ENCODE measurements at places on chromosomes 11 and 22.

- no peak for DNase-seq
Observed at GRCh38 chr22:49645257-49645656, 182.4 kb downstream of the BRD1 start.

DNA sequence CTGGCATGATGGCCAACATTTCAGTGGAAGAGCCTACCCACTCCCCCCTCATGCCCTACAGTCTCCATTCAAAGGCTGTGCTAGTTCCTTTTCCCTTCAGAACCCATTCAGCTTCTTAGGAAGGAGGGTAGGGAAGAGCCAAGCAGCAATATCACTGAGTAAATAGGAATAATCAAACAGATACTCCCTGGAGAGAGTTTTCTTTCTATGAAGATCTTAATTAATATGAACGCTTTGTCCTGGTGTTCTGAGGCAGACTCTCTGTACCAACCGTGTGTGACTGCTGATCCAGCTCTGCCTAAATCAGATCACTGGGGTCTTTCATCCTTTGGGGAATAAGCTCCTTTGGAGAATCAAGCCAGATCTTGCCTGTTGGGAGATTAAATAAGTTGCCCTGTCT is 75.2 kb upstream of the NNMT start:
- DNase-seq = no peak

DNA sequence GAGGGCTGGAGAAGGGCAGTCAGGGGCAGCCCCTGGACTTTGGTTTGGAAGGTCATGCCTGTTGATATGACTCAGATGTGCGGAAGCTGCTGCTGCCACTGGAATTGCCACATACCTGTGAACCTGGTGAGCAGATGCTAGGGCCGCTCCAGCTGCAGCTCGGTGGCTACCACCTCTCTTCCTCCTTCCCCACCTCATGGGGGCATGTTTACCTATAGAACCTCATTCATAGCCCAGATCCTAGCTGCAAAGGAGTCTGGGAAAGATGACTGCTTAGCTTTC is 17.5 kb upstream of the TSPAN18 start:
- DNase-seq = no peak

DNA sequence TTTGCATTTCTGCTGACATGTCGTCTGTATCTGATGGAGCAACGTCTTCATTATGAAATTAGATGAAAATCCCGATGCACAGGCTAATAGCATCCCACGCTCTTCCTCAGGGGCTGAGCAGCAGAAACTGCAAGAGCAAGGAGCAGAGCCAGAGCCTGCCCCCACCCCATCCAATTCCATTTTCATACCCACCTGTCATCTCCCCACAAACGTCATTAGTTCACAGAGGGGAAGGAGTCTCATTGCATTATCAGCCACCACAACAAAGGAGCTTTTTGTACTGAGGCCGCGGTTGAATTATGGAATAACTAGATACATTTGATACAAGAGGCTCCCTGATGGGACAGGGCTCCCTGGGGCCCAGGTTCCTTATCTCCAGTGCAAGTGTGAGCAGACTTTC is 515.0 kb downstream of the NTM start:
- no peak for DNase-seq

DNA sequence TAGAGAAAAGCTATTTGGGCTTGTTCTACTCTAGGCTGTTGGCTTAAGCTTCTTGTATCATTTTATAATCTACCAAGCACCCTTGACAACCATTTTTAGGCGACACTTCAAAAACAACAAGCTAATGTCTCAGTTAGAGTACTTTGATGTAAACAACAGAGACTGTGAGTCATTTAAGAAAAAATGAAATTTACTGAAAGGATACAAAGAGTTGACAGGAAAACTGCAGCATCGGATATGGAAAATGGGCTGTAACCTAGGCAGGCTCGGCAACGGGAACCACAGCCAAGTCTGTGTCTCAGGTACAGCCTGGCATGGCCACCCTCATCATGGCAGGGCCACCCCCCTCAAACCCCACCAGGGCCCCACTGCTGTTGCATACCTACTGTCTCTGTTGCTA is 4.4 kb upstream of the RNF169 start:
- DNase-seq = no peak

DNA sequence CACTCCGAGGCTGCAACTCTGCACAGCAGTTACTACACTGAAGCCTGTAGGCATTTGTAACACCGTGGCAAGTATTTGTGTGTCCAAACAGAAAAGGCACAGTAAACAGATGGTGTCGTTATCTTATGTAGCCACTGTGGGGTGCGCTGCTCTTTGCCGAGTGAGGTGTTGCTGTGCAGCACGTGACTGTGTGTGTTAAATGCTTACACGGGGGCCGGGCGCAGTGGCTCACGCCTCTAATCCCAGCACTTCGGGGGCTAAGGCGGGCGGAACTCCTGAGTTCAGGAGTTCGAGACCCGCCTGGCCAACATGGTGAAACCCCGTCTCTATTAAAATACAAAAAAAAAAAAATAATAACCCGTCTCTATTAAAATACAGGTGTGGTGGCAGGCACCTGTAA is 11.5 kb downstream of the ZBED4 start:
- DNase-seq = no peak

DNA sequence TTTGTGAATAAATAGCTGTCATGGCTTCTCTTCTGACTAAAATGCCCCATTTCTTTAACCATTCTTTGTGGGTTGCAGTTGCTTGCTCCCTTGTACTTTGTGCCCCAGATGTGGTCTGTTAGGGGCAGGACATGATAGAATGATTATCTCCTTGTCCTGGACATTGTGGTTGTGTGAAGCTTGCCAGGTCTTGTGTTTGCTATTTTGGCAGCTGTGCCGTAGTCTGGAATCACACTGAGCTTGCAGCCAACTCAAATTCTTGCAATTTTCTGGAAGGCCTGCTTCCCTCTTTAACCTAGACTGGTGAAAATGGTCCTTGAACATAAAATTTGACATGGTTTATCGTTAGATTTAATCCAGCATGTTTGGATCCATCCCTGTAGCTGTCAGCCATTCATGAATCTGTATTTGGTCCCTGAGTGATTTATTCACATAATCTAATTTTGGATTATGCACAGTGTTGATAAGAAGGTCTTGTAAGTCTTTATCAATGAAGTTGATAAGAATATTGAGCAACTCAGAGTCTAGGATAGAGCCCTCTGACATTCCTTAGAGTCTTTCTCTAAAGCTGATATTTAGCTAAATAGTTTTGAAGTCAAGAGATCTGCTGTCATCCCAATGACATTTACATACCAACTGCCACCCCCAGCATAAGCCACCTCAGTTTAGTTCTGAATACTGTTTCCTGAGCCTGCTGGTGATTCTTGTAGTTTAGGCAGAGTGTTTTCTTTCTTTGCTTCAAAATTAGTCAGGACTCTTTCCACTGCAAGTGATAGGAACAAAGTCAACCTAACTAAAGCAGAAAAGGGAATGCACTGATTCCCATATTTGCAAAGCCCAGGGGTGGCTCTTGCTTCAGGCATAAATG is 9.8 kb downstream of the SPON1 start:
- DNase-seq = no peak

GRCh38 chr11:65918211-65919140 is at the start of gene C11orf68:
Gene C11orf68, minus strand, starts transcription at chr11:65919062. Its CDS starts 31 bp downstream, at chr11:65919031.
- peak; percentile 22 for DNase-seq

DNA sequence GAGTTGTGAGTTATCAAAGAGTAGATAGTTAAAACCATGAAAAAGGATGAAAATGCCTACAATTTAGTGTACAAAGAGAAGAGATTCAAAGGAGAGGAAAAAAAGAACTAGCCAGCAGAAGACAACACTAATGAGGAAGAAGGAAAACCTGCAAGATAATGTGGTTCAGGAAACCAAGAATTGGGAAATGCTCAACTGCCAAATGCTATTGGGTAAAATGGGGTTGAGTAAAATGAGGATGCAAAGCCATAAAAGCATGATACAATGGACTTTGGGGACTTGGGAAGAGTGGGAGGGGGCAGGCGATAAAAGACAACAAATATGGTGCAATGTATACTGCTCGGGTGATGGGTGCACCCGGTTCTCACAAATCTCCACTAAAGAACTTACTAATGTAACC is 7.6 kb upstream of the OR52K2 start:
- no peak for DNase-seq

GRCh38 chr22:40020956-40021355 is 26.2 kb downstream of the FAM83F start:
- DNase-seq = no peak

- DNase-seq = no peak
Observed at GRCh38 chr22:49771266-49772065, 56.2 kb downstream of the BRD1 start.

DNA sequence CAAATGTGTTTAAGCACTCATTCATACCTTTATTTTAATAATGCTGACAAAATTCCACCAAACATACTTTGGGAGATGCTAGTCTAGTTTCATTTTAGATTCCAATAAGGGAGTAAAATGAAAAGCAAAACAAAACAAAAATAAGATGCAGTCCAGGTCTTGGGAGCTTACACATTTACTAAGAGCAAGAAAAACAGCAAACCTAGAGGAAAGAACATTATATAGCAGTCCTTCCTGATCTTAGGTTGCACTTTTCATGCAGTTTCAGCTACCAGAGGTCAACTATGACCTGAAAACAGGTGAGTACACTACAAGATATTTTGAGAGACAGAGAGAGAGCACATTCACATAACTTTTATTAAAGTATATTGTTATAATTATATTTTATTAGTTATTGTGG is 1100.9 kb downstream of the DLG2 start:
- DNase-seq = no peak

- DNase-seq = no peak
Observed at GRCh38 chr11:19985111-19985510, 175.2 kb downstream of the DBX1 start.

- no peak for DNase-seq
Observed at GRCh38 chr11:282171-282570, 4.0 kb downstream of the NLRP6 start.

DNA sequence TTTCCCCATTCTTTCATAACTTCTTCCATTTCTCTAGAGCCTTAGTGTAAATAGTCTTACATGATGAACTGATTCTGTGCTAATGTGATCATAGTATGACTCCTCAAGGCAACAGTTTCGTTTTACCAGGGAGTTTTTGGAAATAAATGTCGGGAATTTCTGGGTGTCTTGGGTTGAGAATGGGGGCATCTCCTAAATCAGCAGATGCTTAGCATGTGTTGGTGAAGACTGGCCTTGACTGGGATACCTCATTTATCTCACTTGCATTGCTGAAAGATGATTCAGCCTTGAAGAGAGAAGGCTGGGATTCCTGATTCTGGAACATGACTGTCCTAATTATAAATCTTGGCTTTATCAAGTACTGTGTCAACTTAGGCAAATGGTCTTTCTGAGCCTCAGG is 115.7 kb upstream of the C11orf87 start:
- no peak for DNase-seq

DNA sequence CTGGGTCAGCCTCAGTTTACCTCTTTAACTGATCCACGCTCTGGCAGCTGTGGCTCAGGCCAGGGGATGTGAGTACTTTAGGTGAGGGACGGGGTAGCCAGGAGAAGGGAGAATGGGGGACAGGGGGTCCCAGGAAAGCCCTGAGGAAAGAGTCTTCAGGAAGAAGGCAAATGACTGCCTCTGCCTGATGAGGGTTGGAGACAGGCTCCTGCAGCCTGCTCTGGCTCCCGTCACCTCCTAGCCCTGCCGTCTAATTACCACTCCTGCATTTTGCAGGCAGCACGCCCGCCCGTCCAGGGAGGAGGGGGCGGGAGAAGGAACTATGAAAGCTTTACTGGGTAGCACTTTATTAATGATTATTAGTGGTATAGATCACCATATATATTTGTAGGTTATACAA is 116.6 kb downstream of the CEP164 start:
- no peak for DNase-seq

DNA sequence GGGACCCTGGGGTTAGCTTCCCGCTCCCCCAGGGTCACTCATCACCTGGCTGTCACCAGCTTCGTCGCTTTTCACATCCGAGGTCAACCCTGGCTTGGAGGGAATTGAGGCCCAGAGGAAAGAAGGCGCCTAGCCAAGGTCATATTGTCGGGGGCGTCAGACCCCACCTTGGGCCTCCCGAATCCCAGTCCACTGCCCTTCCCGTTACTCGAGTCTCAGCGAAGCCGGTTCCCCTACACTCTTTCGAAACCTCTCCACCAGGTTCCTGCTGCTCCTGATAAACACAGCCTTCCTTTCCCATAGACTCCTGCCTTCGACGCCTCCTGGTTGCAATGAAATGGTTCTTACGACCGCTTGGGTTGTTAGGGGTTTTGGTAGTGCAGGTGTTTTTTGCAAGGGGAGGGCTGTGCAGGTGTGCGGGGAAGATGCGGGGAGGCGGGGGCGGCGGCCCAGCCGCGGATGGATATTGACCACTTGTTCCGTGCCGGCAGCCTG is 642 bp downstream of the NAA40 start:
- no peak for DNase-seq

DNA sequence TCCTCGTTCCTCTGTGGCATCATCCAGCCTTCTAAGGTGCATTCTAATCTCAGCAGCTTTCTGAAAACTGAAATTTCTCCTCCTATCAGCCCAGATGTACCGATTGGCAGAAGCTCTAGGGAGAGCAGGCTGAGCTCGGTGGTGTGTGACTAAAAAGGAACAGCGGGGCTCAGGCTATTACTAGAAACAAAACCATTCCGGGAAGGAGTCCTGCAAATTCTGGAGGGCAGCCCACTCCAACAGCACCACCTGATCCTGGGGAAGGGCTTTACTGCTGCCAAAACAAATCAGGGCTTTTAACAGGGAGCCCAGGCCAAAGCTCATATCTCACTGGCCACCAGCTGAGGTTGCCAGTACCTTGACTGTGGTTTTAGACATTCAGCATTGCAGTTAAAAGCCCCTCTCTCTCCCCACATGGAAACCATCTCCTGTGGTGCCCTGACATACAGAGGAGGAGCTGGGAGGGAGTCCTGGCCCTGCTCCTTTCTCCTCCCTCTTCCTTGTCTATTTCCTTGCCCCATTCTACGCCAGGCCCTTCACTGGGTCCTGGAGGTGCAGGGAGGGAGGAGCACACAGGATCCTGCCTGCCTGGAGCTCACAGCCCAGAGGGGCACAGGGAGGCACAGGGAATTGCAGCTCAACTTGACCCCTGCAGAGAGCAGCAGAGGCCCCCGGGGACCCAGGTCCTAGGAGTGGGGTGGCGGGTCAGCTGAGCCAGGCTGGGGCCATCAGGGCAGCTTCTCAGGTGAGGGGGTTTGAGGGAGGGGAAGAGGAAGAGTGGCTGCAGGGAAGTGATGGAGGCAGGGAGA is 889 bp downstream of the PLAAT4 start:
- no peak for DNase-seq

- no peak for DNase-seq
Observed at GRCh38 chr11:64260147-64260708, 8.9 kb downstream of the PLCB3 start.

- peak; percentile 10 for DNase-seq
Observed at GRCh38 chr11:93662175-93662570, 691 bp downstream of the CEP295 start.

GRCh38 chr22:19480173-19480568 is 451 bp downstream of the CDC45 start:
- DNase-seq = no peak

GRCh38 chr11:10493041-10493663 is 38.1 kb downstream of the AMPD3 start:
- no peak for DNase-seq

DNA sequence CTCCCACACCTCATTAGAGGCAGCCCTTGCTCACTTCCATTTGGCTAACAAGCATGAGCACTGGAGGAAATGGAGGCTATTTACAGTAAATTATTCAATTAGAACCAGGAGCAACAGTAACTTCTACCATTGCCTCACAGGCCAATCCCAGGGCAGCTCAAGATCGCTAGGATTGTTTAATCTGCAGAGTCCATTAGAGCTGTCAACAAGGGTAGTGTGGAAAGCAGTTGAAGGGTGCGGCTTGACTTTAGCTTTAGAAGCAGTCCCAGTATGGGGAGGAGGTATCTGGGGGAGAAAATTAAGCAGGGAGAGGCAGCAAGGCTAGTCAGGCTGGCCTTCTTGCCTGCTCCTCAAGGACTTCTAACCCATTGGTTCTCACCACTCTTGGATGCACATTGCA is 38.3 kb upstream of the CYP2R1 start:
- DNase-seq = no peak
